Motor neuron (in vitro differentiated cells): ENCODE measurements at places on chromosomes 5 and 9.

DNA sequence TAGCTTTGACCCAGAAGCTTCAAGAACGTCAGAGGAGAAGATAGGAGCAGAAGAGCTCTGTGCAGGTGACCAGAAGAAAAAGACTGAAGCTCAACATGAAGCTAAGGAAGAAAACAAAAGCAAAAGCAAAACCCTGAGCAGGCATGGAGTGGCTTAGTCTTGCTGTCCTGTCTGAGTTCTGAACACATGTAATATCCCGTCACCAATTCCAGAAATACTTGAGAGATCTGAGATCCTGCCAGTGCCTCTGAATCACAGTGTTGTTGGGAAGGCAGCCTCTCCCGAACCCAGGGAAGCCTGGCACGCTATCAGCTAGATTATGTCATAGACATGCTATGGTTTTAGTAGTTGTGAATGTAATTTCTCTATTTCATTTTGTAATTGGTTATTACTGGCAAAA, 235.7 kb downstream of the ICE1 start:
- ATAC-seq, result no peak

- ATAC-seq, result no peak
Observed at GRCh38 chr5:34498572-34498971, 157.6 kb upstream of the RAI14 start.

DNA sequence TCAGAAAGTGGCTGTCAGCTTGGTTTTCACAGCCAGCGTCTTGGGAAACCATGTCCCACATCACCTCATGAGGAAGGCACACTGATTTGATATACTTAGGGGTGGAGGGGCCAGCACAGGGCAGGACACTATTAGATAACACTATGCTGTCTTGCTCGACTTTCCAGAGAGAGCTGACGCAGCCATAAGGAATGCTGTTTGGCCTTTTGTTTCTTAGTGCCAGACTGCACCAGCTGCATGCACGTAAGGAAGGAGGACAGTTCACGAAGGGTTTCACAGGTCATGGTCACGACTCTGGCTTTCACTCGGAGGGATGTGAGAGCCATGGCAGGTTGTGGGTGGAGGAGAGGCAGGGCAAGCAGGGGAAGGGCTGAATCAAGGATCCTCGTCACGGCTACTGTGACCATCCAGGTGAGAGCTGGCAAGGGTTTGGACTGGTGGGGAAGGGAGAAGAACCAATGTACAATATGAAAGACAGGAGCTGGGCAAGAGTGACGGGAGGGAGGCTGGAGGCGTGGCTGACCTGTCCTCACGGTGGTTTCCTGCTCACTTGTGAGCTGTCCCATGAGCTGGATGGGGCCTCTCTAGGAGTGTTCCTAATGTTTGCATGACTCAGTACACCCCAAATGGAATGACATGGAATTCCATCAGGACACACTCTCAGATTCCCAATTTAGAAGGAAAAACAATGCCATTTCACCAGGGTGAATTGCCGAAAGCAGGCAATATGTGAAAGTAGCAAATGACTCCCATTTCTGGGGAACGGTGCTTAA, 61.7 kb downstream of the OTULIN start:
- no peak for ATAC-seq

GRCh38 chr9:125904155-125904851, 157.1 kb downstream of the PBX3 start:
- ATAC-seq, result no peak
